Activated CD4-positive, alpha-beta T cell treated with anti-CD3 and anti-CD28 coated beads, Interleukin-2, amount 50 U/mL, for 48 hours (primary cell): ENCODE measurements at places on chromosomes 6 and 20.

DNA sequence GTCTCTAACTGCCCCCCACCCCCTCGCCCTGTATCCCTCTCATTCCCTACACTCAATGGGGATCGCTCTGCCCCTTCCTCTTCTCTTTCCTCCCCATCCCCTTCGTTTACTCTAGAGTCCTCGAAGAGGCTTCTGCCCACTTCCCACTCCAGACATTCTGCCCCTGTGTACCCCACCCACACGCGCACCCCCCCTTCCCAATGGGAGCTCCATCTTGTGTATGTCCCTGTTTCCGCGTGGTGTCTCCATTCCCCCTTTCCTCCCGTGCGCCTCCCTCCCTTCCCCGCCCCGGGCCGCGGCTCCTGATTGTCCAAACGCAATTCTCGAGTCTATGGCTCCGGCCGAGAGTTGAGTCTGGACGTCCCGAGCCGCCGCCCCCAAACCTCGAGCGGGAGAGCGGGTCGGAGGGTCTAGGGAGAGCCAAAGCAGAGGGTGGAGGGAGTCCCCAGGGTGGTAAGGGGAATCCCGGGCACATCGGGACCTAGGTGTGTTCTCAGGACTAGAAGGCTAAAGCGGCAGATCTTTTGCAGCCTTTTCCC lies 679 bp upstream of the RING1 start:
- DNase-seq: no peak

DNA sequence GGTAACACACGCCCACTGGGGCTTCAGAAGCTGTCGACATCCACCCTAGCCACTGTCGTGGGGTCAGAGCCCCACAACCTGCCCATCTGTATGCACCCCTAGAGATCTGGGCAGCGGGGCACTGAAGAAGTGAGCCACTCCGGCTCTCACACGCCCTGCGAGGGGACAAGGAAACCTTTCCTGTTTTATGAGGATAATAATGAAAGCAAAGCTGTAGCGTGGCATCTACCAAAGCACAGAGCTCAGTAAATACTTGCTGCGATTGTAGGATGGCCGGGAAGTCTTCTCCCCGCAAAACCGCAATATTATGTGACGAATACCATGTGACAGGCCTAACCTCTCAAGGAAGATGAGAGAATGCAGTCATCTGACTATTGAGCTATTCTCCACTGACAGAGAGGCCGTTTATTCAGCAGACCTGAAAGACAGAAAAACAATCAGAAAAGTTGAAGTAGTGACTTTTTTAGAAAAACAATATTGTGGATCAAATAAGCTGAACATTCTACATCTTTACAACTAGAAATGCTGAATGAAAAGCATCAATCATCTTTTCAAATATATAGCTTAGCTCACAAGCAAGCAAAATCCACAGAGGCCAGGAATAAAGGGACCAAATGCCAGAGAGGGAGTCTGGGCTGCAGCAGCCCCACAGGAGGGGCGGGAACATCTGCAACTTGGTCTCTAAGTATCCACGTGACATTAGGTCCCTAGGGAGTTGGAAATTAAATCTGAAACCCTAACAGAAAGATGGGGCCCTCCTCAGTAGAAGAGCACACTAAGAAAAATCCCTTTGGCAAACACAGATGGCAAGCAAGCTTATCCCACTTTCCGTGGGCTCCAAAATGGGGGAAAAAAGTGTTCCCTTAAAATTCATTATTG lies 207.8 kb downstream of the TTLL2 start:
- no peak for DNase-seq

DNA sequence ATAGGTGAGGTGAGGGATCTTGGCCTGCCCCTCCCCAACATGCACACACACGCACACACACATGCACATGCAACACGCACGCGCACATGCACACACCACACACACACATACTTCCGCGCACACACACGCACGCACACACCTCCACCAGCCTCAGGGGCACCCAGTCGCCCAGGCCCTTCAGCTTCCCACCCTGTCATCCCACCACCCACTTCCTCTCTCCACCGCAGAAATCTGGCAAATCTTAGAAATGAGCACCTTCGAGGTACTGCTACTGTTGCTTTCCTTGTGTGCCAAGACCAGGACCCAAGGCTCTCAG lies 1.2 kb downstream of the SPDEF start:
- no peak for DNase-seq

GRCh38 chr20:47645632-47646031 lies 139.6 kb downstream of the SULF2 start:
- no peak for DNase-seq

DNA sequence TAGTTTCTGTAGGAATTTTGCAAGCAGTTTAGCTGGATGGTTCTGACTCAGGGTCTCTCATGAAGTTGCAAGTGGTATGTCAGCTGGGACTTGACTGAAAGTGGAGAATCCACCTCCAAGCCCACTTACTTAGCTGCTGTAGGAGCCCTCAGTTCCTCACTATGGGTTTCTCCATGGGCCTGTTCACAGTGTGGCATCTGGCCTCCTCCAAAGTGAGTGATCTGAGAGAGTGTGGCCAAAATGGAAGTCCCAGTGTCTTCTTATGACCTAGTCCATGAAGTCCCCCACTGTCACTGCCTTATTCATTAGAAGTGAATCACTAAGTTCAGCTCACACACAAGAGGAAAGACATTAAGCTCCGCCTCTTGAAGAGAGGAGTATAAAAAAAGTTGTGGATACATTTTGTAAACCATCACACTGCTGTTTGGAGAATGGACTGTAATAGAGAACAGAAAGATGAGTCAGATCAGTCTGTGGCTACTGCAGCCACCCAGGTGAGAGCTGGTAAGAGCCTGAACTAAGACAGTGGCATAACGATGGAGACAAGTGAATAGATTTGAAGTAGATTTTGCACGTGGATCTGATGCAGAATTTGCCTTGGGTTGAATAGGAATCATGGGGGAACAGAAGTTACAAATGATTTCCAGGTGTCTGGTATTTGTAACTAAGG lies 4.9 kb upstream of the NELFCD start:
- no peak for DNase-seq

DNA sequence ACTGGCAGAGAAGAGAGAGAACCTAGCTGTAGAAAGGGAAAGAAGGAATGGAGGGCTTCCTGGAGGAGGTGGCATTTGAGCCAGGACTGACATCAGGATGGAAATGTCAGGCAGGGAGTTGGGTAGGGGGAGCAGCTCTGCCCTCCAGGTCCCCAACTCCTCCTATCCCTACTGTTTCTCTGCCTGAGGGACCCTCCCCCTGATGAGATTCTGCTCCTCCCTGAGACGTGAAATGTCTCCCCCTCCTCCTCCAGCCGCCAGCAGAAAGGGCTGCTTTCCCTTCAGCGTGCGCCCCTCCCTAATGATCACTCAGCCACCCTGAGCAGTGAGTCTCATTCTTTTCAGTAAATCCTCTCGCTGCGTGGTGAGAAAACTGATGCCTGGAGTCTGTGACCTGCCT lies 40.6 kb downstream of the HLA-DPB1 start:
- DNase-seq: no peak
